ENCODE measurements at places on chromosomes 2 and 18.
A peak's percentile ranks its signal among the peaks of the same experiment; 100 is the strongest.

GRCh38 chr2:29700560-29700959 is 220.8 kb downstream of the ALK start:
- no peak for DNase-seq

GRCh38 chr2:208122248-208122647 is 2.1 kb downstream of the CRYGD start:
- no peak for DNase-seq

GRCh38 chr2:151251012-151251411 is 10.7 kb downstream of the RBM43 start:
- no peak for DNase-seq

- DNase-seq: no peak
These were observed 38.5 kb downstream of the AGAP1 start for GRCh38 chr2:235532307-235532706.

GRCh38 chr18:70190529-70190928 is 15.0 kb downstream of the RTTN start:
- no peak for DNase-seq

- DNase-seq: no peak
These were observed 92.6 kb downstream of the TTC32 start for GRCh38 chr2:19809206-19809605.

DNA sequence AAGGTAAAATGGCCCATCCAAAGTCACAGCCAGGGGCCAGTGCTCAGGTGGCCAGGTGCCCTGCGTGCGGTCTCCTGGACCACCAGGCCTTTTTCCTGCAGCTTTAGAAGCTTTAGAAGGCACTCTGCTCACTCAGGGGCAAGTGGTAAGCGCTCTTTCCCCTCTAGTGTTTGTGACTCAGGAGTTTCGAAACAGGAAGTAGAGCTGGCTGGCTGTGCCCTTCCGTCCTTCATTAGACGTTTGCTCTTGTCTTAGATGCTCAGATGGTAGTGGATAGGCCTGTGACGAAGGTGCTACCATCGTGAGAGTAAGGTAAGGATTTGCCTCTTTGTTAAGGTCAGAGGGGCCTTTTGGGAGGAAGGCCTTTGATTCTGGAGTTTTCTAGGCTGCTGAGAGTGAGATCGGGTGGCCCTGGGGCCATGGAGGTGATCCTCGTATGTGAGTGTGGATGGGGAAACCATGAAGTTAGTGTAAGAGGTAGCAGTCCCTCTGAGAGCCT is at the start of gene CASP8:
Gene CASP8, plus strand, starts transcription at position 235 of the 499 bp plus-strand sequence. CDS start 5,951 bp downstream, outside the sequence.
- peak; percentile 52 for DNase-seq

GRCh38 chr2:674321-674985 is 2.8 kb downstream of the TMEM18 start:
- DNase-seq: no peak

GRCh38 chr2:237278568-237278967 is 135.4 kb downstream of the COL6A3 start:
- no peak for DNase-seq

GRCh38 chr2:16332681-16333557 is 332.7 kb downstream of the CYRIA start:
- DNase-seq: no peak

- DNase-seq: no peak
These were observed 116.4 kb downstream of the ACKR3 start for GRCh38 chr2:236685979-236686520.

- no peak for DNase-seq
These were observed 22.5 kb downstream of the LPIN1 start for GRCh38 chr2:11768946-11769345.

DNA sequence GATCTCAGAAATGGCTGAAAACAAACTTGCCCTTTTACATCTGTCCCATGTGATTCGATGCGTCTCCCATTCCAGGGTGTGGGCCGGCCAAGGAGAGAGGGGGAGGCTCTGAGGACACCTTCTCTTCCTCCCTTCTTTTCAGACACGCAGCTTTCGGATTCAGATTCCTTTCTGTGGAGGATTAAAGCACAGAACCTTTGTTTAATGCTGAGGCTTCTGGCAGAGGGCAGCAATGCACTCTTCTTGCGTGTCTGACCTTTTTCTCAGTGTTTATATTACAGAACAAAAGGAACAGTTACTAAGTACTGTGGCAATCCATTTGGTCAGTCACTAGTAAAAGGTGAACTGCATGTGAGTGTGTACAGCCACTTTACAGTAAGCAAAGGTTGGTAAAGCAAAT is 268.9 kb upstream of the CCDC68 start:
- no peak for DNase-seq

GRCh38 chr18:60197671-60198462 is 174.7 kb downstream of the MC4R start:
- no peak for DNase-seq

- no peak for DNase-seq
These were observed 75.9 kb downstream of the METTL4 start for GRCh38 chr18:2495381-2495780.

Data from GM10248 (cell line).